Cortex of kidney (tissue), 1 donor: ENCODE measurements at places on chromosomes 2 and 18.

DNA sequence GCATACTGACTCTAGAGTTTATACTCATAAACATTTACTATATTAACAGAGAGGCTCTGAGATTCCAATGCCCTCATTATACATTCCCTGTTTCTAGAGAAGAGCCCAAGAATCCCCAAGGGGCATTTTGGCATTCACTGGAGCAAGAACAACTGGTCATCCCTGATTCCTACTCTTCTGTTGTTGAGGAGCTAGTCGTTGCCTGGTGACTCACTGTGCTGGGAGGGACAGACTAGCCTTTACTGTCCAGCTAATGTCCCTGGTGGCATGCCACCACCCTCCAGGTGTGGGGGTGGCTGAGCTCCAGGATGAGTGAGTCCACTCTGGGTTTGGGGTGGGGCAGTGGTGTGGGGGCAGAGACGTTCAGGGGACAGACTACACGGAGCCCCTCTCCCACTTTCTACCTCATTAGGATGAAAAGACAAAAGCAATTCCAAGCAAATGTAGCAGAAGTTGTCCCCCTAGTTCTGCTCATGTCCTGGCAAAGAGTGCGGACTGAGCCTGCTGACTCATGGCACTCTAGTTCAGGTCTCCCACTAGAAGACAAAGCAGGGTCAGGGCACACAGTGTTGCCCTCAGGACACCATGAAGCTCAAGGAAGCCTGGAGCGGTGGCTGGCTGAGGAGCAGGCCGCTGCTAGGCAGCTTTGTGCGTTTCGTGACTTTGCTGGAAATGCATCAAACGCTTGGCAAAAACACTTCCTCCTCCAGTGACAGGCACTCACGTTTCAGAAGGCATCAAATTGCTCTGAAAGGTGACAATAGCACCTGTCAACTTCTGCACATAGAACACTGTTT lies 49.4 kb downstream of the RHOB start:
- no peak for DNase-seq

DNA sequence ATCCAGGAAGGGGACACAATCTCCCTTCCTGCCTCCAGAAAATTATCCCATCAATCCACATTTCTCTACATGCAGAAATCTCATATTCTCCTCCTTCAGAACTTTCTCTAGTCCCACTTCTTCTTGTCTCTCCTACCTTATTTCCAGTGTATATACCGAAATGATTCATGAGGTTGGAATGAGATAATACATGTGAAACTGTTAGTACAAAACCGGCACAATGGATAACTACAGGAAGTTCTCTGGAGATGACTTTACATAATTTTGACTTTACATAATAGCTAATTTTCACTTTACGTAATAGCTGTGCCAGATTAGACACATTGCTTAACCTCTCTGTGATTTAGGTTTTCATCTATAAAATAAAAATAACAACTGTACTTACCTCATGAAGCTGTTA lies 801.3 kb downstream of the ERBB4 start:
- no peak for DNase-seq

GRCh38 chr2:226796840-226797288 lies 2.8 kb downstream of the IRS1 start:
- DNase-seq = no peak

GRCh38 chr18:31979714-31980113 lies 36.8 kb upstream of the TRAPPC8 start:
- DNase-seq = no peak

GRCh38 chr2:139427164-139427563 lies 647.0 kb upstream of the NXPH2 start:
- DNase-seq = no peak
